Stimulated activated CD8-positive, alpha-beta memory T cell treated with anti-CD3 and anti-CD28 coated beads, Interleukin-7, amount 100 ng/mL, for 1 hour (primary cell): ENCODE measurements at places on chromosomes 2 and 18.

GRCh38 chr2:199979832-199980628, 24.6 kb downstream of the MAIP1 start:
- DNase-seq = peak; percentile 64

DNA sequence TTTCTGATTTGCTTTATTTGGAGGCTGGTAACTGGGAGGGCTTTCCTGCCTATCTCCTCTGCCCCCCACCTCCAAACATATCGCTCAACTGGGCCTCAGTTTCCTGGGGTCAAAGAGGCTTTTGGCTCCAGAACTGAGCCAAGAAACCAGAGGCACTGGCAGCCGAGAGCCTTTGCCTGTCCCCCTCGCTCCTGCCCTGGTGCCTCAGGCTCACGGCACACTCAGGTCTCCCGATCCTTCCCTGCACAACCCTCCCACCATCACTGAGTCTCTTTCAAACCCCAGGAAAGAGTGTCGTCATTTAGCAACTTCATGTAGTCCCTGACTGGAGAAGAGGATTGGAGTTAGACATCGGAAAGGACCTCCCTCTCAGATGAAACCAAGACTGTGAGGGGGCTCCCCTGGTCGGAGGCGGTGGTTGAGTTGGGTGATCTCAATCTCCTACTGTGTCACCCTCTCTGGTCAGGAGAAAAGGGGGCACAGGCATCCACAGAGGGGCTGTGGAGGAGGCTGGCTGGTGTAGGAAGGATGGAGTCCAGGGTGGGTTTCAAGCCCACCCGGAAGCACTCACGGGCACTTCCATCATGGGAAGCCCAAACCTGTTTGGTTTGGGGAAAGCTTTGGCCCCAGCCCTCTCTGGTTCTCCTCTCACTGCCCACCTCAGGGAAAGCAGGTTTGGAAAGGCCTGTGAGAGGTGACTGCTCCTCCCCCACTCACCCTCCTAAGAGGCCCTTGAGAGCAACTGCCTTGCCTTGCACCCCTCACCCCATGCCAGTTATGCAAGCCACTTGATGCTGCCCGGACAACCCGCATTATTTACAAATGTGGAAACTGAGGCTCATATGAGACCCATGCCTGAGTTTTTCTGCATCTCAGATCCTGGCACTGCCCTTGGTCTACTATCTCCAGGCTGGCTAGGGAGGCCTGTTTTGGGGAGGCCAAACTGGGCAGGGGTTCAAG, 62.3 kb downstream of the TNS1 start:
- DNase-seq = no peak

DNA sequence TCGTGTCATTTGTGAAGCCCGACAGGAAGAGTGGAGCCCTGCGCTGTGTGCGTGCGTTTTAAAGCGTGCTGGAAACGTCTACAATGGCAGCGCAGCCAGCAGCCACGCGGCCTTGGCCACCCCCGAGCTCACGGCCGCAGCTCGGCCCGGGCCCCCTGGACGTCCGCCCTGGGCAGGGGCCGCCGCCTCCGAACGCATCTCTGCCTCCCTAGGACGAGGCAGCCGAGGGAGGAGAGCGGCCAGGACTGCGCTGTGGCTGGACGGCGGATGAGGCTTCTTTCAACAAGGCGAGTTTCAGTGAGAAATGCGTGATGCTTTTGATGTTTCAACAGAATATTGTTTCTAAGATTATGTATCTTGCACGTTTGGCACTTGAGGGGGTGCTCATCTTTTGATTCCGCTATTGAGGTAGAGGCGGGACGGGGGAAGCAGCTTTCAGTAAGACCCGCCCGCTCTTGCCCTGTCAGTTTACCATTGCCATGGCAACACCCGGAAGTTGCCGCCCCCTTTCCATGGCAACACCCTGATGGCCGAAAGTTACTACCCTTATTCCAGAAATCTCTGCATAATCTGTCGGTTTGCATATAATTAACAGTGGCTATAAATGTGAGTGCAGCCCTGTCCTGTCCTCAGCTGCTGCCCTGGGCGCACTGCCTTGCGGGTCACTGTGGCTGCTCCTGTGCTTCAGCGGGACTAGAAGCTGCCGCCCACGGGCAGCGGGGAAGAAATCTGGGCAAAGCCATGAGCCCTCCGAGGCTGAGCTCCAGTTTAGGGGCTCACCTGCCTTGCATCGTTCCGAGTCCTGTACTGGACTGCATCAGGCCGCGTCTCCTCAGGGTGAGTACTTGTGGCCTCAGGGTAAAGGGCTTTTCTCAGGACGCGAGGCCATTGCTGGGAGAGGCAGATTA, 38.6 kb downstream of the ADNP2 start:
- DNase-seq = peak; percentile 53

GRCh38 chr2:241465543-241465942, 42.8 kb downstream of the STK25 start:
- DNase-seq = no peak

DNA sequence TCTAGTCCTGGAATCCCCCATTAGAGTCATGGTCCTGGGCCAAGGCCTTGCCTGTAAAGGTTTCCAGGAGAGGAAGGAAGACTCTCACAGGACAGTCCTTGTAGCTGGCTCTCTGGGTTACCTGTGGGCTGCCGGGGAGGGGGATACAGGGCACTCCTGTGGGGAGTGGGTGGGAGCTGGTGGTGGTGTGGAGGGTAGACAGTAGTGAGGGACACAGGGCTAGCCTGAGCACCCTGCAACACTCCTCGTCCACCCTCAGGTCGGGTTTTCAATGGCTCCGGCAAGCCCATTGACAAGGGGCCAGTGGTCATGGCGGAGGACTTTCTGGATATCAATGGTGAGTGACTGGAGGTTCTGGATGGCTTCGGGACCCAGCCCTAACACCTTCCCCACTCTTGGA, 19.7 kb upstream of the ANKRD53 start:
- DNase-seq = no peak

DNA sequence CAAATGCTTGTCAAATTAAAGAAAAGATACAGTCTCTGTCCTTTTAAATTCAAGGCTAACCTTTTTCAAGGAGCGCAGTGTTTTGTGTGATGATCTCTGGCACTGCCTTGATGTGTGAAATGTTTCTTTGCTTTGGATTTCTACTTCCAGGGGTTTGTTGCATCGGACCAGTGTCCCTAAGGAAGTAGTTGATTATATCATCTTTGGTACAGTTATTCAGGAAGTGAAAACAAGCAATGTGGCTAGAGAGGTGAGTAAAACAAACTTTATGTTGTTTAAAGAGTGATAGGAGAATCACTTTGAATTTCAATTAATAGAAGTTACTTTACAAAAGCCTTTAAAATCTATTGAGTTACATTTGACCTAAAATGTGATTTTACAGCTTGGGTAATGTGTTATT, 28.8 kb downstream of the HADHB start:
- DNase-seq = no peak

GRCh38 chr2:38692636-38693318, 26.9 kb downstream of the GALM start:
- DNase-seq = no peak

DNA sequence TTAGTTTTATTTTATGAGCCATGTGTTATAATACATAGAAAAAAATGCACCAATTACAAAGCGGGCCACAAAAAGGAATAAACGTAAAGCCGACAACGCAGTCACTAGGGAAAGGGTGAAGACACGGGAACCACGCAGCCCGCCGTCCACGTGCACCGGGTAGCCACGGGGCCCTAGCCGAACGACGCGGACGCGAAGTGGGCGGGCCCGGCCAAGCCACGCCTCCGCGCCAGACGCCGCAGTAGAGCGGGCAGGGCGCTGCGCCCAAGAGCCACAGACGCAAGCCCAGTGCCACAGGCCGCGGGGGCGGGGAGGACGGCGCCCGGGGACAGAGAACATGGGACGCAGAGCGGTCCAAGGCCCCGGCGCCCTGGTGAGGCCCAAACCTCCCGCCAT, at the start of gene DUSP28:
Gene DUSP28 (plus strand): TSS at position 274 of the 396 bp plus-strand sequence. CDS start 328 bp downstream, outside the sequence.
- DNase-seq = peak; percentile 76

GRCh38 chr2:100983201-100983600, 18.9 kb upstream of the RPL31 start:
- DNase-seq = no peak

DNA sequence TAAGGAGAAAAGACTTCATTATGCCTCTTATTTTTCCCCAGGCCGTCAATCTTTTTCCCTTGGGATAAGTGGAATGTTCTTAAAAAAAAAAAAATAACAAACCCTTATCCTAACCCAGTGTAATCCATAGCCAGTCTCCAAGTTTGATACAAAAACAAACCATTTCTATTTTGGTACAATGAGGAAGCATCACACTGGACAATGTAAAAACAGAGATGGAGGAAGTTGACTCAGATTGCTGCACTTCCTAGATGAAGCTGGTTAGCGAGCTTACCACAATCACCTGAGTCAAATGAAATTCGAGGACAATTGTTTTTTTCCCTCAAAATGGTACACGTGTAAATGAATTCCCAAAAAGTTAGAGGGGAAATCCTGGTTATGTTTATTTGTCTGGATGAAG, 259.7 kb downstream of the TCF4 start:
- no peak for DNase-seq

DNA sequence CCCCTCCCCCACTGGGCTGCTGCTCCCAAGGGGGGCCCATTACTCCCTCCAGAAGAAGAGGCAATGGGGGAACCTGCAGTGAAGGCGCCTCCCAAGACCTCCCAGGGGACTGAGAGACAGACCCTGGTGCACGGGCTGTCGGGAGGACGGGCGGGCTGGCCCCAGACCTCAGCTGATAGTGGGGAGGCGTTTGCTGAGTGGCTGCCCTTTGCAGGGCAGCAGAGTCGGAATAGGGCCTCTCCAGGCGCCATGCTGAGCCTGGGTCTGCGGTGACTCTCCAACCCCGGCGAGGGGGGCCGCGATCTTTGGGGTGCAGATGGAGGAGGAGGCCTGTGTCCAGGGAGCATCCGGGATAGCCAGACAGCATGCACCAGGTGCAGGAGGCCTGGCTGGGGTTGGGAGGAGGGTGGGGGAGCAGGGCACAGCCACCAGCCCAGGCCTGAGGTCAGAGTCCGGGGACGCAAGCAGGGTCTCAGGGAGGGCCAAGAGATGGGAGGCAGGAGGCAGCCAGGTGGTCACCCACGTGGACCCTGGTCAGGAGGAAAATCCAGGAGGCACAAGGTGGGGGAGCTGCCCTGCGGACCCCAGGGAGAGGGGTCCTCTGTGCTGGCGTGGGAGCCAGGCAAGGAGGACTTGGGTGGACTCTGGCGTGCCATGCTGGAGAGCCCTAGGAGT, 11.0 kb downstream of the CROCC2 start:
- no peak for DNase-seq

DNA sequence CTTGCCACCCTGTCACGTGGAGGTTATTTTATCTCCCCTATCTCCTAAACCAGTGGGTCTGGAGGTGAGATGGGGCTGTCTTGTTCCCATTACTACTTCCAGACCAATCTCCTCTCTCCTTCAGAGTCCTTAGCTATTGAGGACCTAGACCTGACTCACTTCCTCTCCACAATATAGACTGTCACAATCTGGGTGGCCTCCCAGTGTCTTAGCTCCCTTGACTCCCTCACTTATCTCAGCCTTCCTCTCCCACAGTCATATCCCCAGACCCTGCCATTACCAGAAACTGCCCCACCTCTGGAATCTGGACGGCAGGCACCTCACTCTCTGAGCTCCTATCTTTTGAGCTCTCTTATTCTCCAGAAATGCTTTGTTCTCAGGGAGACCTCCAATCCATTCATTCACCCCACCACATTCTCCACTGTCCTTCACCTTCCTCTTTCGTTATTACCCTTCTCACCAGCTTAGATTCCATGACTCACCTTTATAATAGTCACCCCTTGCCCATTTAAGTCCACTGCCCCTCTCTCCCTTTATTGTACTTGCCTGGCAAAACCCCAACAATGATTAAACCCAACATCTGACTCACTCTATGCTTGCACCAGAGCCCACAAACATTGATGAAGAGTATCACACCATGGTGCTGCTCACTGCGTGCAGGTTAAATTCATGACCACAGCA, 23.3 kb upstream of the SIX3 start:
- no peak for DNase-seq

DNA sequence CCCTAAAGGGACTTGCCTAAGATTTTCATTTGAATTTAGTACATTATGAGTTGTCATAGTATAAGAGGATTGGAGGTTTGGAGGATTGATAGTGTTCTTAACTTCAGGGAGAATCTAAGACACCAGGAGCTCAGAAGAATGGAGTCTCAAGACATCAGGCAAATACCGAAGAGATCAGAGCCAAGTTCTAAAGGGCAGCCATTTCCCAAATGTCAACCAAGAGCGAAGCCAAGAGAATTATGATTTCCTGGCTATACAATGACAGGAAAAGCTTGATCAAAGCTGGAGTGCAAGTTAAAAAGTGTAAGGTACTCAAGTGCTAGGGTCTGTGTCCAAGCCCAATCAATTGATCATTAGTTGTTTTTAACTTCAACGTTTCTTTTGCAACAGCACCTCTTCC, 283.0 kb upstream of the FN1 start:
- DNase-seq = no peak

DNA sequence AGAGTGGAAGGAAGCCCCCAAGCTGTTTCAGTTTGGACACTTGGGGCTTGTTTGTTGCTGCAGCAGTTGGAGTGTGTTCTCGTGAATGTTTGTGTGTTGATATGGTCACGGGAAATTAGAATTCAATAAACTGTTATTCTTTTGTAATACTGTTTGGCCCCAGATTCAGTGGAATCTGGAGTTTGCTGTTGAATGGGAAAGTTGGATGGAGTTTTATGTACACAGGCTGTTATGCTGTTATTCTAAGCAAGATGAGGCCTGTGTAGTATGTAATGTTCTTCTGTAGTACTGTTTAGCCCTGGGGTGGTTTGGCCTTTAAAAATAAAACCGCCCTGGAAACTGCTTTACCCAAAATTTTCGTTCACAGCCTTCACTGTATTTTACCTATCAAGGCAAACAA, 810.4 kb upstream of the HS6ST1 start:
- no peak for DNase-seq

- no peak for DNase-seq
Observed at GRCh38 chr18:75638776-75639471, 211.4 kb upstream of the SMIM21 start.

- DNase-seq = no peak
Observed at GRCh38 chr2:46909771-46910419, 5.7 kb downstream of the MCFD2 start.

- no peak for DNase-seq
Observed at GRCh38 chr2:1168846-1169245, 218.2 kb downstream of the SNTG2 start.

DNA sequence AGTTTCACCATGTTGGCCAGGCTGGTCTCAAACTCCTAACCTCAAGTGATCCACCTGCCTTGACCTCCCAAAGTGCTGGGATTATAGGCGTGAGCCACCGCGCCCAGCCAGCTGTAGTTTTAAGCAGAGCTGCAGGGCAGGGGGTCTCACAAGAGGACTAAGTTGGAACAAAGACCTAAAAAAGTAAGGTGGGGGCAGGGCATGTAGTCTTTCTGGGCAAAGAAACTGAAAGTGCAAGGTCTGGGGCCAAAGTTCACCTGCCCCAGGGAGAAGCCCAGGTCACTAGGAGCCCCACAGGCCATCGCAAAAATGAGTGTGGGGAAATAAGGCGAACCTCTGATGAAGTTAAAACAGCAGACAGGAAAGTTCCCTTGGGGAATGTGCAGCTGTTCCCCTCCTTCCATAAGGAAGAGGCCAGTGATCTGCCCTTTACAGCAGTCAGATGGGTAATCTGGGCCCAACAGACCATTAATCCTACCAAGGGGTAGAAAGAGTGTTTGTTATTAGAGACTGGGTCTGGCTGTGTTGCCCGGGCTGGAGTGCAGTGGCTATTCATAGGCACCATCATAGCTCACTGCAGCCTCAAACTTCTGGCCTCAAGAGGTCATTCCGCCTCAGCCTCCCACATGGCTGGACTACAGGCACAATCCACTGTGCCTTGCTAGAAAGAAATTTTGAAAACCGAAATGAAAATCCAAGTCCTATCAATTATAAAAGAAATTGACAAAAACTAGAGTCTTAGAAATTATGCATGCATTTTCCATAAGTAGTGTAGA, 2.8 kb downstream of the SCLY start:
- DNase-seq = no peak

- no peak for DNase-seq
Observed at GRCh38 chr2:137960223-137960622, 4.0 kb upstream of the HNMT start.
